ENCODE measurements at places on chromosomes 7 and 10.
A peak's percentile ranks its signal among the peaks of the same experiment; 100 is the strongest.

- DNase-seq = no peak
Measured at GRCh38 chr10:105109164-105109563, 468.1 kb downstream of the SORCS3 start.

DNA sequence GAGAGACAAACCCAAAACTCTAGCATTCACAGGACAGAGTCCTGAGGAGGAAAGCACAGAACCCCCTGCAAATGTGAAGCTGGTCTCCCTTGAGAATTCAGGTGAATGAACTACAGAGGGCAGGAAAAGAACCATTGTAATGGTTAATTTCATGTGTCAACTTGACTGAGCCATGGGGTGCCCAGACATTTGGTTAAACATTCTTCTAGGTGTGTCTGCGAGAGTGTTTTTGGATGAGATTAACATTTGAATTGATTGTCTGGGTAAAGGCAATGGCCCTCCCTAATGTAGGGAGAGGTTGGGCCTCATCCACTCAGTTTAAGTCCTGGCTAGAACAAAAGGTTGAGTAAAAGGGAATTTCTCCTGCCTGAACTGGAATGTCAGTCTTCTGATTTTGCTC, 15.7 kb upstream of the CDK1 start:
- DNase-seq = no peak

GRCh38 chr7:139940866-139941265, 111.8 kb downstream of the TBXAS1 start:
- no peak for DNase-seq

DNA sequence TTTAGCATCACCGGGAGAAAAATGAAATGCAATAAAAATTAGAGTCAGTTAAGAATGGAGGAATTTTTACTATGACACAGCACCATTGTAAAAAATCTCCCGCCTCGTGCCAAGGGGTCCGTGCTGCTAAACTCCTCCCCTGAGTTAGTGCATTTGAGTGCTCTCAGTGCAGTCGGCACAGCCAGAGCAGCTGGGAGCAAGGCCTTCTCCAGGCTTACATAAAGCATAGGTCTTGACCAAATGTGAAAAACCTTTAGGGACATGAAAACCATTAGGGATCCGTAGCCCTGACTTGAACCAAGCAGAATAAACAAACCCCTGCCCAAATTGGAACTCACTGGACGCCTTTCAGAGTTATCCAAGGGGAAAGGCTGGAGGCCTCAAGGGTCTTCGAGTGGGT, 152.6 kb downstream of the PLCE1 start:
- DNase-seq = no peak

DNA sequence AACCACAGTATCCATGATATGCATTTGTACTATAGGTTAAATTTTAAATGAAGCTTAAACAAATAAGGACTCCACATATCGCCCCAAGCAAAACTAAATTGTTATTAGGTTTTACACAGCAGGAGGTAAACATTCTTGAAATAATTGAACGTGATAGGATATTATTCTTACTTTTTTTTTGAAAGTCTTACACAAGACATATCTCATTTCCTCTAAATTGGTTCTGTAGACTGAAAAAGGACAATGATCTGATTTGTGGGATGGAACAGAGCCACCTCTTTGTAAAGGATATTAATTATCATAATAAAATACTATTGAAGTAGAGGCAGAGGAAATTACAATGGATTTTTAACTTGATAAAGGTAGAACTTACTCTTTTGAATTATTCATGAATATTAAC, 155.1 kb upstream of the SEMA3D start:
- DNase-seq = no peak

DNA sequence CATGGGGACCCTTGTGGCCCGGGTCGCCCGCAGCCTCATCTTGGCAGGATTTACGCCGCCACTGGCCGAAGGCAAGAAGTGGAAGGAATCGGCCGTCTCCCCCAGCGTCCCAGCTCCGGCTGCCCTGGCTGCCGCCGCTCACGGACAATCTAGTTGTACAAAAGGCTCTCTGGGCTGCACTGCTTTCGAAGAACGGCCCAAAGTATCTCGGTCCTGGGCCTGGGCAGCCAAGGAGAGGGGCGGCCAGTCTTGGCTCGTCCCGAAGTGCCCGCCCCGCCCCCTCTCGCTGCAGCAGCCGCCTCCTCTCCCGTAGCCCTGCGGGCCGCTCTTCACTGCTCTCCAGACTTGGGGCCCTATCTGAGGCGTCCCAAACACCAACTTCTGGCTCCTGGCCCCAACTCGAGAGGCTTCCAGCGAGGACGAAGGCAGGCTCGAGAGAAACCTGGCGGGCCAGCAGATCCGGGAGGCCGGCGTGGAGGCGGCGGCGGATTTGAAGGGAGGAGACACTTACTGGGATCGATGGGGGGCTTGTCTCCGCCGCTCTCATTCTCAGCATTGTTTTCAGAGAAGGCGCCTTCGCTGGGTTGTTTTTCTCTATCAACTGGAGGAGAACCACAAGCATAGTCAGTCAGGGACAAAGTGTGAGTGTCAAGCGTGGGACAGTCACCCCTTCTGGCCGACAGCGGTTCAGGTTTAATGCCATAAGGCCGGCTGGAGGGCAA, 809 bp downstream of the HOXA9 start:
- DNase-seq = no peak

- DNase-seq = no peak
Measured at GRCh38 chr7:6701860-6702259, 4.9 kb downstream of the ZNF12 start.

DNA sequence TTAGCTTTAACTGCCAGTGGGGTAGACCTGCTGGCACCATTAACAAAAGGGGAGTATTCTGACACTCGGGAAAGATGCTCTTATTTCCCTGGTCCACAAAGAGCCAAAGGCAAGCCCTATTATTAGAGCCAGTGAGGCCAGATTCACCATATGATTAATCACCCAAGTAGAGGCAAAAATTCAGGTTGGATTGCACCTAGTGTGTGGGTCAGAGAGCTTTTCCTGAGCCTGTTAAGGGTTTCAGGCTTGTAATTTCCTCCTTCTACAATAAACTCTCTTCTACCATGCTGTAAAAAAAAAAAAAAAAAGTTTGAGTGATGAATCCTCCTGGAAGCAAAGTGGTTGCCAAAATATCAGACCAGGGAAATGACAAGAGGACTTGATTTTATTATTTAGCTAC, 163.5 kb downstream of the MBL2 start:
- DNase-seq = no peak

DNA sequence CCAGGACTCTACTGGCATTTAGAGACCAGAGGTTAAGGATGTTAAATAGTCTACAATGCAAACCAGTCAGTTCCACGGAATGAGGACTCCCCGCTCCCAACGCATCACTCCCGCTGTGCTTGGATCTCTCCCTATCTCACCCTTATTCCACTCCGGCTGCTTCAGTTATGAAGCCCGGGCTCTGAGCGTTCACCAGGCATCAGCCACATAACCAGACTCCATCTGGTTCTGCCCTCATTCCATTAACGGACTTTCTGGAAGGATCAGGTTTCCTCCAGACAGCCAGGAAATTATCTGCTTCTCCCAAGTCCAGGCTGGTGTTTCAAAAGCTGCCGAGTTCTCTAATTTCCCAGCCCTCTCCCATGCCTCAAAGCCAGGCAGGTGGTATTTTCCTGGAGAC, 499.3 kb downstream of the GLRX3 start:
- DNase-seq = no peak

DNA sequence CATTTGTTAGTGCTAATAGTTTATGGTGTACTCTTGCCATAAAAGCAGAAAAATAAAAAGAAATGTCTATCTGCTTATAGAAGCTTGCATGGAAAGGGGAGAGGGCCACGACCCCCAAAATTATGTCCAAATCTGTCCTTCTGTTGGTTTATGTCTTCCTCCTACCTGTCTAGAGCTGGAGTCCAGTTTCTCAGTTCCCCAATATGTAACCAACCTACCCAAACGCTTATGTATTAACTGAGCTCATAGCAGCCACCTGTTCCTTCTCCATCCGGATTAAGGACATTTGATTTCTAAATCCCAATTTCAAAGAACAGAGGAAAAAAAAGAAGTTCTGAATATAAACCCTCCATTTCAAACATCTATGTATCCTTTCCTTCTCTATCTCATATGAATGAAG, 30.3 kb upstream of the TPK1 start:
- DNase-seq = no peak

- DNase-seq = no peak
Measured at GRCh38 chr7:89757910-89758309, 396.4 kb upstream of the STEAP1 start.

GRCh38 chr7:18583305-18583704, 87.8 kb downstream of the HDAC9 start:
- peak; percentile 86 for DNase-seq

- no peak for DNase-seq
Measured at GRCh38 chr7:101608772-101609713, 20.1 kb downstream of the MYL10 start.

DNA sequence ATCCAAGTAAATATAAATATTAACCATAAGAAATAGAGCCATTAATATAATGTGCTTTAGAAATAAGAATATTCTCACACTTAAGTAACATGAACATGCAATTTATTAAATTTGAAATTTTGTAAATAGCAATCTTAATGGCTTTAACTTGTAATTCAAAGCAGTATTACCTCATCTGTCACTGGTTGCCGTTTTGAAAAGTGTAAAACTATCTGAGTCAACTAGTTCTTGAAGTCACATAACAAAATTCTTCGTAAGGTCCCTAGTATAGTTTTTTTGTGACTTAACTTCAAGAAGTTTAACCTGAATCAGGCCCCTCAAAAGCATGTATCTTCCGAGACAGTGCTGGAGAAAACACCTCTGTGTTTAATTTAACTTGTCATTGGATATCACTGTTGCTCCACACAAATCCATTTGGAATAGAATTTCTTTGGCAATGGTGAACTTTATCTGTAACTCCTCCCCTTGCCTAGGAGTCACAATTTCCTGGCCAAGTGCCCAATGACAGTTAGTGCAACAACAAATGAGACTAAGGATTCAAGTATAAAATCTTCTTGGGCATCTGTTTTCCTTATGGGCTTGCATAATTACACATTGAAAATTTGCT, 47.1 kb downstream of the NT5C2 start:
- DNase-seq = peak; percentile 76

- DNase-seq = no peak
Measured at GRCh38 chr10:114632869-114633715, 25.0 kb downstream of the ABLIM1 start.

DNA sequence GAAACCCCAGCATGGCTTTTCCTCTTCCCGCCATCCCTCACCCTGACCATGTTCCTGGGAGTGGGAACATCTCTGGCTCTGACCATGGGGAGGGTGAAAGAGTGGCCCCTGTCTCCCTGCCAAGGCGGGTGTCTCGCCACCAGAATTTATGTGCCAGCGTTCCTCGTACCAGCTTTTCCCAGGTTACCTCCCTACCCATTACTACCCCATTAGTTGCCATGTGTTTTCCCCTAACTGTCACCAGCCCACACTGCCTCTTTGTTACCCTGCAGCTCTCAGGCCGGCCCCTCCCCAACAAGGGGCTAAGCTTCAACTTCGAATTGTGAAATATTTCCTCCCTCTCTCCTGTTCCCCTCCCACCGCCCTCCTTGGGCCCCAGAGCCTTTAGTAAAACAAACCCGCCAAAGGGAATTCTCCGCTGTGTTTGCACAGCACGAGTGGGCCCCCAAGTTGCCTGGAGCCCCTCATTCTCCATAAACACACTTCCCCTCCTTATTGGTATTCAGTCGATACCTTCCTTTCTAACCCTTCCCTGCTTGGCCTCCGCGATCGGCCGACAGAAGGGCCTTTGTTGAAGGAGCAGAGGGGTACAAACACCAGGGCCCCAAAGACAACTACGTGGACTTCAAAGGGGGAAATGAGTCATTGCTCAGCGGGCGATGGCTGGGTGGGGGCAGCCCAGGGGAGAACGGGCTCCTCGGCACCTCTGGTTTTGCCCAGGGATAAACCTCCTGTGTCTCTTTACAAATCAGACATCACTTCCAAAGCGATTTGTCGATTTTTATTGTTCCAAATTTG, 45.5 kb downstream of the SLIT1 start:
- no peak for DNase-seq

GRCh38 chr10:100803492-100803891, 58.1 kb downstream of the PAX2 start:
- DNase-seq = no peak

DNA sequence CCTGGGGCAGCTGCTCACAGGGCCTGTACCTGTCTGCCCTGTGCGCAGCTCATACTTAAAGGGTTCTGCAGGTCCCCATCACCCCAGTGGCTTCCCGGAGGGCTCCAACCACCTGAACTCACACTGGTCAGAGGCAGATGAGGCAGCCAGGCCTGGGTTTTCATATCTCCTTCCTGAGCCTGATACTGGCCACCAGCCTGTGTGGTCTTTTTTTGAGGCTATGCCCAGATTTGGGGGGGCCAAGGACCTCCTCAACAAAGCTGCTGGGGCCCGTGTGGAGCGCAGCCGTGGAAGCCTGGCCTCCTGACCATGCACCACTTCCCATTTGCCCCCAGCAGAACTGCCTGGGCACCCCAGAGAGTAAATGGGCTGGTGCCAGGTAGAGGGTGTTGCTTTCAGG, 25.7 kb downstream of the PNLIPRP2 start:
- DNase-seq = no peak

DNA sequence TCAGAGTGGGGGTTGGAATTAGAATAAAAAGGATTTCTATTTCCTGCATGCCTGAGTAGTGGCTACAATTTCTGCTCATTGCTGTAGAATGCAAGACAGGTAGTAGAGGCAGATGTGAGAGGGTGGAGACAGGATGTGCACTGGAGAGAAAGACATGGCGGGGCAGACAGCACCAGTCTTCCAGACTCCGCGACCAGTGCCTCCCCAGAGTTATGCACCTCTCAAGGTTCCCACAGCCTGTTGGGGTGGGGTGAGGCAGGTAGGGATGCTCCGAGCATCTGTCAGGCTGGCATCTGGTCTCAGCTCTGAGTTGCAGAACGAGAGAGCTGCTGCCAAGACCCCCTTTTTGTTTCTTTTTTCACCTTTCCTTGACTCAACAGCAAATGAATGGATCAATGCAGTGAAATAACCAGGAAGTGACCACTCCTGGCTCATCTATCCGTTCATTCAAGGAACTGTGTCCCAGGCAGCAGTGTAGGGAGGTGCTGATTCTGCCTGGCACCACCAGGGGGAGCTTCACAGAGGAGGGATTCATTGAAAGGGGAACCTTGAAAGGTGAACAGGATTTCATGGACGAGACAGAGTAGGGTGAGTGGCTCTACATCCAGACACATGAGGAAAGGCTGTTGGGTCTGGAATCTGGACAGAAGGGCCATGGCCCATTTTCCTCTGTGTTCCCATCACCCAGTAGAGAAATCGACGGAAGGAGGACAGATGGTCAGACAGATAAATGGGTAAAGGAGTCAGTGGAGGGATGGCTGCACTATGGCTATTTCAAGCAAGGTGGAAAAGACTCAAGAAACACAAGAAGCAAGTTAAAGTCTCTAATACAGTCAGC, 17.2 kb upstream of the SLC18A3 start:
- DNase-seq = peak; percentile 45

- DNase-seq = no peak
Measured at GRCh38 chr10:67629461-67629971, 66.5 kb downstream of the CTNNA3 start.

DNA sequence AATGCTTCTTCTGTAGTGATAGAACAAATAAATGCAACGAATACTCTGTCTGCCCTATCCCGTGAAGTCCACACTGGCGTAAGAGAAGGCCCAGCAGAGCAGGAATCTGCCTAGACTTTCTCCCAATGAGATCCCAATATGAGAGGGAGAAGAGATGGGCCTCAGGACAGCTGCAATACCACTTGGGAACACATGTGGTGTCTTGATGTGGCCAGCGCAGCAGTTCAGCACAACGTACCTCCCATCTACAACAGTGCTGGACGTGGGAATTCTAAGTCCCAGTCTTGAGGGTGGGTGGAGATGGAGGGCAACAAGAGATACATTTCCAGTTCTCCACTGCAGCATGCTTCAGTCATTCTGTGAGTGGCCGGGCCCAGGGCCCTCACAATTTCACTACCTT, 45.8 kb downstream of the FIGNL1 start:
- DNase-seq = no peak

- DNase-seq = peak; percentile 22
Measured at GRCh38 chr7:132472463-132473120, 103.7 kb downstream of the PLXNA4 start.

Data from NCI-H226 (cell line).